ENCODE measurements at places on chromosomes 7 and 10.

- DNase-seq = no peak
These were observed 5.5 kb upstream of the CPXM2 start for GRCh38 chr10:123897146-123897545.

DNA sequence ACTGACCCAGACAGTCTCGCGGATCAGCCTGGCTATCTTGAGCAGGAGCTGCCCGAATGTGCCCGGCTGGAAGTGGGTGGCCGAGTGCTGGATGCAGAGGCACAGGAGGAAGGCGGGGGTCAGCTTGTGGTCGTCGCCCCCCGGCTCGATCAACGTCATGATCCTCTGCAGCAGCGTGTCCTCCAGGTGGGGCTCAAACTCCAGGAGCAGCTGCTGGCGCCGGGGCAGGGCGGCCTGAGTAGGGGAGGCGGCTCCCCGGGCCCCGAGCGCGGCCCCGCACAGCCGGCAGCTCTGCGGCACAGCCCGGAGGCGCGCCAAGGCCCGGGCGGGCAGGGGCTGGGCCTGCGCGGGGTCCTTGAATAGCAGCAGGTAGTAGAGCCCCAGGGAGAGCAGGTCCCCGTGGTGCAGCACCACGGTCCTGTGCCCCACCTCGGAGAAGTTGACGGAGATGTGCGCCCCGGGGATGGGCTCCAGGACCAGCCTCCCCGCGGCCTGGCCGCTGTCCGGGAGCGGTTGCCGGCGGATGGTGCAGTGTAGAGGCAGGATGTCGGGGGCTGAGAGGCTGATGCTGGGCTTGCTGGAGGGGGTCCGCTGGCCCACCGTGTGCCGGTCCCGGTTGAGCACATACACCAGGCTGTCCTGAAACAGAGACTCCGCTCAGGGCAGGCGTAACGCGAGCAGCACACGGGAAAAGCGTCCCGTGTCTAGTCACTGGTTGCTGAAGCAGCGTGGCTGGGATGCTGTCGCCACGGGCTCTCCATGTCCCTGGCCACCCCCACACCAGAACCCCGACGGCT, 27.0 kb downstream of the PAPOLB start:
- no peak for DNase-seq

GRCh38 chr7:80699045-80699638, 60.7 kb downstream of the CD36 start:
- DNase-seq = no peak

GRCh38 chr7:159031750-159032149, 112.9 kb downstream of the VIPR2 start:
- DNase-seq = no peak

DNA sequence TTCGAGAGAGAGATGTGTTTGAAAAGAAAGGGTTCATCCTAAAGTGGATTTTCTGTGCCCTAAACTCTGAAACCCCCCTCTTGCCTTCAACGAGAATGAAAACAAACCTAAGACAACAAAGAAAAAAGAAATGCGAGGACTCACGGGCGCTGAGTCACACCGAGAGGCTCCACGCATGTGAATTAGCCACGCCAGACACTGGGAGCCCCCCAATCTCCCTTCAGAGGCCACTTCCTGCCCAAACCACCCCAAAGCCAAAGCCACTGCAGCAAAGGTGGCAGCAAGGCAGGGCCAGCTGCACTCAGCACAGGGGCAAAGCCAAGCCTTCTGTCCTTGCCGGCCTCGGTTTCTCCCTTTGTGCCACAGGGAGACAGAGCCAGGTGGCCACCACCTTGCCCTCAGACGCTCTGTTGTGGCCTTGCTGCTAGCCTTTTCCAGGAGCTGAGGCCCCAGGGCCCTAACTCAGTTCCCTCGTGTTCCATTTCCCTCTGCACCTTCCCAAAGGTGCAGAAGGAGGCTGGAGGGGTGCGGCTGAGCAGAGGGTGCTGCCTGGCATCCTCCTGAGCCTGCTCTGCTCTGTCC, 93.3 kb downstream of the FAM53B start:
- peak; percentile 62 for DNase-seq

GRCh38 chr7:16512097-16512496, 14.5 kb upstream of the LRRC72 start:
- DNase-seq = no peak

DNA sequence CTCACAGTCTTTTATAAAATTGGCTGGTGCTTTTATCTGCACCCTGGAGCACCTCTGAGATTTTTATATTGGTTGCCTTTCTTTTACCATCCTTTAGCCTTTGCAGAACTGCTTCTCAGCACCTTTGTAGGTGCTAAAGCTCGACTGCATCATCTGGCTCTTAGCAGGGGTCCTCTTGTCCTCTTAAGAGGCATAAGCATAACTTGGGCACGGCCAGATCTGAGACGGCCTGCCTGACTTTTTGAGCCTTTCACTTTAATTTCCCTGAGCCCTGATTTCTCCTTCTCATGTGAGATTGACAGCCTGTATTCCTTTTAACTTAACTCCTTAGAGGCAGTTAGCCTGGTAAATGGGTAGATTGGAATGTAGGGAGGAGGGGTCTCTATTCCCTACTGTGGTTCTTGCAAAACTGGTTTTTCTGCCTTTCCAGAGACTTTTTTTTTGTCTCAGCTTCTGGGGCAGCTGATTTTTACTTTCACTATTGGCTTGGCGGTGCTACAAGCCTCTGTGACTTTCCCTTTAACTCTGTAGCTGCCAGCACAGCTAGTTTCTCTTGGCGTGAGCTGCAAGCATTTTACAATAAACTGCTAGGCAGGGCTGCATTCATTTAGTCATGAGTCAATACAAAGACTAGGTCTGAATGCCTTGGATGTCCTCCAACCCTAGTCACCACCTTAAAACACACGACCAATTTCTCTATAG, 24.0 kb downstream of the ZPBP start:
- no peak for DNase-seq

GRCh38 chr7:3887096-3887690, 586.1 kb downstream of the SDK1 start:
- no peak for DNase-seq

GRCh38 chr7:44982535-44982923, 3.7 kb upstream of the MYO1G start:
- no peak for DNase-seq

GRCh38 chr7:106287786-106288185, 3.0 kb upstream of the NAMPT start:
- DNase-seq = no peak

DNA sequence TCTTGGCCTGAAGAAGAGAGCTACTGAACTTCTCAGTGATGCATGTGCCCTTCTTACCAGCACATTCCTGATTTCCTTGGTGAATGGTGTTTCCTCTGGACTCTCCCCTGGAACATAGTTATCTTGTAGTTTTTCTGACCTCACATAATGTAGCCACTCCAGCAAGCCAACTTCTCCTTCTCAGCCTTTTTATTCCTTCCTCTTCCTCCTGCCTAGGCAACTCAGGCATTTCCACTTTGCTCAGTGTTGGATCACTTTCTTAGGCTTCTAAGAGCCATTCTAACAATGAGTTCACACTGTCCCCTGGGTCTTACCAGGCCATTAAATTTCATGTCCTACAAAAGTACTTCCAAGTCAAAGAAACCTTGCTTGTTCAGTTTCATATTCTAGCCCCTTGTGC, 3.6 kb upstream of the PTTG1IP2 start:
- DNase-seq = no peak

DNA sequence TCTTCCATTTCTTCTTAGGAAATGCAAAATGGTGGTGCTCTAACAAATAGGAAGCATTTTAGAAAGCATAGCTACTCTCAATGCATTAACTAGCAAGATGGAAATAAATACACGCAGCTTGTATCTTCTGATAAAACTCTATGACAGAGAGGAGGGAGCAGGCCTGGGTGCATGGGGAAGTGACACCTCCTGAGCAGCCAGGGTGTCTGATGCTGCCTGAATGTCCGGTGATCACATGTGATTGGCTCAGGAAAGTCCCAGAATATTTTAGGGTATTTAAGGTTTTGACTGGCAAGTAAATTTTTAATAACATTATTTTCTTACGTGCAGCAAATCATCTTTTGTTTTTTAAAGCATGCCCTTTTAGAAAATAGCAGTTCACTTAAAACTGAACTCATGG, 261.0 kb upstream of the KLF6 start:
- no peak for DNase-seq

- DNase-seq = no peak
These were observed 43.8 kb downstream of the SPOCK2 start for GRCh38 chr10:72044417-72045041.

GRCh38 chr7:131234719-131235488, 92.8 kb upstream of the MKLN1 start:
- no peak for DNase-seq

DNA sequence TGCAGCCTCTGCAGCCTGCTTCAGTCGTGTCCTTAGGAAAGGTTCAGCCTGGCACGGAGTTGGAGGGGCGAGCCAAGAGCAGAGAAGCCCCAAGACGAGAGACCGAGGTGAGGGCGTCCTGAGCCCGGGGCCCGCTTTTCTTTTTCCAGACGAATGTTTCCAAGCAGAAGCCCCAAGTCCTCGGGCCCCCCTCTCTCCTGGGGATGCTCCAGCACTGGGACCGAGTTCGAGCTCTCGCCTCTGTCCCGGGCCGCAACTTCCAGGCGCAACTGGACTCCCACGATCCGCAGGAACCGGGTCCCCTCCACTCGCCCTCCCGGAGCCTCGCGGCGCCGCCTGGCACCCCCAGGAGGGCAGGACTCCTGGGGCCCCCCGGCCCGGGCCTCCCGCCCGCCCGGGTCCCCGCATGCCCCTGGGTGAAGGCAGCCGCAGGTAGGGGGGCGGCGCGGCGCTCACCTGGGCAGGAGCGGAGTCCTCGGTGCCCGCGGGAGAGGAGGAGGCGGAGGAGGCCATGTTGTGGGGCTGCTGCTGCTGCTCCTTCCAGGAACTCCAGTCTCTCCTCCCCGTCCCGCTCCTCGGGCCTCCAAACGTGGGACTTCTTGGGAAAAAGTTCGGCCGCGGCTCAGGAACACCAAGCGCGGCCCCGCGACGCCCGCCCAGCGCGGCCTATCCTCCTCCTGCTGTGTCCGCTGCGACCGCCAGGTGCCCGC, 45.3 kb upstream of the CDK1 start:
- peak; percentile 9 for DNase-seq

GRCh38 chr7:36198854-36199266, 45.8 kb downstream of the EEPD1 start:
- no peak for DNase-seq

GRCh38 chr7:23787272-23787671, 77.3 kb downstream of the STK31 start:
- DNase-seq = no peak

- no peak for DNase-seq
These were observed 56.7 kb upstream of the TFEC start for GRCh38 chr7:116087291-116087690.

Data from stimulated activated CD8-positive, alpha-beta memory T cell treated with anti-CD3 and anti-CD28 coated beads, Interleukin-12 subunit alpha, Interleukin-12 subunit beta, amount 100 ng/mL, for 1 hour (primary cell).